ENCODE measurements at places on chromosomes 1 and 21.
A peak's percentile ranks its signal among the peaks of the same experiment; 100 is the strongest.

DNA sequence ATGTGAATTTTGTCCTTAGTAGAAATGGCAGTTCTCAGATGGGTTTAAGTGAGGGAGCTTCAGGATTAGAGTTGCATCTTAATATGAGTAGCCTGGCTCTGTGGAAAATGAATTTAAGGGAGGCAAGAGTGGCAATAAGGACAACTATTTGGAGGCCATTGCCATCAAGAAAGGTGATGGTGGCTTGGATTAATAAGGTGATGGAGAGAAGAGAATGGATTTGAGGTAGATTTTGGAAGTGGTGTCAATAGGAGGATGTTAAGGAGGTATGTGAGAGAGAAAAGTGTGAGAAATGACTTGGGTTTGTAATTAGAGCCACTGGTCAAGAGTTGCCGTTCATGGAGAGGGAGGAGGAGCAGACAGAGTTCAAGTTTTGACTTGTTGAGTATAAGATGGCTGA, 16.3 kb downstream of the CLIC4 start:
- DNase-seq: no peak

DNA sequence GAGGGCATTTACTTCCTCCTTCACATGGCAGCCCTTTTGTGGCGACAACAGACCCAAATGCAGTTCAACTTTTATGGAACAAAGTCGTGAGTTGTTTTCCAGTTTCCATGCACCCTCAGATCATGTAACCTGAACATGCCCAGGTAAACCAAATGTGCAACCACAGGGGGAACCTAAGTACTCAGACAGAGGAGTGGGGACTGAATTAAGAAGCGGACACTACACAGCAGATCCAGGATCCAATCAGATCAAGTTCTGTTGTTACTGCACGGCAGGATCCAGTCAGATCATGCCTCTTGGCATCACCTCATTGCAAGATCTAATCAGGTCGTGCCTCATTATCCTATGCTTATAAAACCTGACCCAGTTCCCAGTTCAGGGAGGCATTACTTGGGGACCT, 115.7 kb downstream of the MATN1 start:
- DNase-seq: no peak

GRCh38 chr1:156675210-156676113, 1.7 kb downstream of the NES start:
- no peak for DNase-seq

DNA sequence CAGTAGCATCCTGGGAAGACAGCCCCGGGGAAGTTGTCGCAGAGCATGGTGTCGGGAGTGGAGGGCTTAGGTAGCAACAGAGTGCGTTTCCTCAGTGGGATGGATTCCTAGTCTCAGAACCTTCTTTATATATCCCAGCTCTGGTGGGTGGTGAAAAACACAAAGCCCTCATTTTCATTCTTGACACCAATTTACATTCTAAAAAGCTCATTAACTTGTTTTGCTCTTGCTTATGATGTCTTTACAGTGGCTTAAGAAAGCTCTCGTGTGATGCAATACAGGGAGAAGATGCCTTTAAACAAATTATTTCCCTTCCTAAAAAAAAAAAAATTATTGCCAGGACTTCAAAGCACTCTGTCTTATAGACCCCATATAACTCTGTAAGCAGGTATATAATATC, at the start of gene KRTAP8-1:
KRTAP8-1 (minus strand) TSS at position 101 of the 400 bp plus-strand sequence; CDS start at position 47, 54 bp downstream.
- DNase-seq: no peak

DNA sequence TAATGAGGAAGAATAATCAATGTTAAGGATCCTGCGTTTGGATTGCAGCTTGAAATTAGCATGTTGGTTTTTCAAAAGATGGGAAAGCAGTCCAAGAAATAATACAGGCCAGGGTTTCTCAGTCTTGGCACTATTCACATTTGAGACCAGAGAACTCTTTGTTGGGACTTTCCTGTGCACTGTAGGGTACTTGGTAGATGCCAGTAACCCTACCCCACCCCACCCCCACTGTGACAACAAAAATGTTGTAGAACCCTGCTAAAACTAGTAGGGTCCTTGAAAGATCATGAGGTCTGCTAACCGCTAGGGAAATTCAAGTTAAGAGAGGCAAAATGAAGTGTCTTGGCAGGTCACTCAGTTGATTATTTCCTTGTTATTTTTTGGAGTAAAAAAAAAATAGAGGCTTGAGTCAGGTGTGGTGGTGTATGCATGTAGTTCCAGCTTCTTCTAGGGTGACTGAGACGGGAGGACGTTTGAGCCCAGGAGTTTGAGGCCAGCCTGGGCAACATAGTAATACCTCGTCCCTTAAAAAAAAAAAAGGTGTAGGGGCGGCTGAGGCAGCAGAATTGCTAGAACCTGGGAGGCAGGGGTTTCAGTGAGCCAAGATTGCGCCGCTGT, 53.3 kb downstream of the SPEN start:
- no peak for DNase-seq

DNA sequence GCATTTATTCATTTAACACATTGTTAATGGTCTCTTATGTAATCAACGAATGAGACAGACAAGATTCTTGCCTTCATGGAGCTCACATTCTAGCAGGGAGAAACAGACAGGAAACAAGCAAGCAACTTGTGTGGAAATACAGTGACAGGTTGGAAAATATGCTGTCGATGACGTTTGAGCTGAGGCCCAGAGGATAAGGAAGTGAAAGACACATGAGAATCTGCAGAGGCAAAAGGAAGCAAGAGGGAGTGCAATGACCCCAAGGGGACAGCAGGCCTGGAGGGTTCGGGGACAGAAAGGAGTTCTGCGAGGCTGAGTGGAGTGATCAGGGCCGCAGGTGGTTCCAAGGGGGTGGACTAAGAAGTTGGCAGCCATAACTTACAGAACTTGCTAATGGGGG, 60.6 kb upstream of the AKT3 start:
- no peak for DNase-seq

- DNase-seq: no peak
Measured at GRCh38 chr1:42981871-42982270, 23.2 kb upstream of the SLC2A1 start.

DNA sequence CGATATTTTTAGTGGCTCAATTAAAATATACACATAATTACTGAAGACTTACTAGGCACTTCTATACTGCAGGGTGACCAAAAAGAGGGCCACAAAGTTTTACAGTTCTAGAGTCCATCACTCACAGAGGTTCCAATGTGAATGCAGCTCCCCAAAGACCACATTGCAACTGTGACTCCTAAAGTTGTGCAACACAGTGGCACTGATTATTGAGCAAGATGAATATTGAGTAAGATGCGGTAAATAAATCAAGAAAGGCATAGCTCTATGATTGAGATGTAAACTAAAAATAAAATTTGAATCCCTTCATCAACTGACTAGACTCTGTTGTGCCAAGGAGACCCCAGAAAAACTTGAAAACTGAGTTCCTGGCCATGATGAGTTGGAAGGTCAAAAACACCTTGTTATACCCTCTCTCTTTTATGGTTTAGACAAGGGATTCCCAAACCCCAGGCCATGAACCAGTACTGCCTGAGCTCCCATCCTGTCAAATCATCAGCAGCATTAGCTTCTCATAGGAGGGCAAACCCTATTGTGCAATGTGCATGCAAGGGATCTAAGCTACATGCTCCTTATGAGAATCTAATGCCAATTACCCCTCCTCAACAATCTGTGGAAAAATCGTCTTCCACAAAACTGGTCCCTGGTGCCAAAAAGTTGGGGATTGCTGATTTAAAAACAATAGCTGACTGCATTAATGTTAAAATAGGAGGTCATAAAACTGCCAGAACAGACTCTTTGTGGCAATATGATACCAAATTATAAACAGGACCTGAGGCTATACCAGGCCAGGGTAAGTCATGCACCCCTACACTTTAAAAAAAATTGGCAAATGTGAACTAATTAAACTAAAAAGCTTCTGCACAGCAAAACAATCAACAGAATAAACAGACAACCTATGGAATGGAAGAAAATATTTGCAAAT, 94.3 kb downstream of the ADGRL4 start:
- DNase-seq: no peak

DNA sequence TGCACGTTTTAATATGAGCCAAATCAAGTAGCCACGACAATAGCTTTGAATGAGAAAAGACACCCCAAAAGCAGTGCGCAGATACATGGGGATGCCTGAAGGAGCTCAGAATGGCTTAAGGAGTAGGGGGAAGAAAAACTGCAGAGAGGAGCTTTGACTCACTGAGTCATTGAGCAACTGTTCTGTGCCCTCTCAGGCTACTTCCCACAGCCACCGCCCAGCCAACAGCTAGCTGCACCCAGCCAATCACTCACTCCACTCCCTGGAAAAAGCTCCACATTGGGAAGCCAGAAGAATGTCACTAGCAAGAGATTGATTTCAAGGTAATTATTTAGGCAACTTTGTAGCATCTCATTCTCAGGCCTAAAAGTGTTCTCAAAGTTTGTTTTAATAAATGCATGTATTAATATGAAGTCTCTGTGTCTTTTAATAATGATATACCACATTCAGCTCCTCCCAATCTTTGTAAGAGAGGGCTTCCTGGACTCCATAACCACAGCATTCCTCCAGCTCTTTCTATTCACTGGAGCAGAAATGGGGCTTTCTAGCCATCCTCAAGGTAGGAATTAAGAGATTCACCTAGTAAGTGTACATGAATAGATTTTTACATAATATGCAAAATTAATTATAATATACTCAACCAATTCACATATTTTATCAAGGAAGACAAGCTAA, 16.8 kb downstream of the DUSP10 start:
- DNase-seq: no peak

- no peak for DNase-seq
Measured at GRCh38 chr21:43355925-43356289, 71.0 kb downstream of the SIK1 start.

DNA sequence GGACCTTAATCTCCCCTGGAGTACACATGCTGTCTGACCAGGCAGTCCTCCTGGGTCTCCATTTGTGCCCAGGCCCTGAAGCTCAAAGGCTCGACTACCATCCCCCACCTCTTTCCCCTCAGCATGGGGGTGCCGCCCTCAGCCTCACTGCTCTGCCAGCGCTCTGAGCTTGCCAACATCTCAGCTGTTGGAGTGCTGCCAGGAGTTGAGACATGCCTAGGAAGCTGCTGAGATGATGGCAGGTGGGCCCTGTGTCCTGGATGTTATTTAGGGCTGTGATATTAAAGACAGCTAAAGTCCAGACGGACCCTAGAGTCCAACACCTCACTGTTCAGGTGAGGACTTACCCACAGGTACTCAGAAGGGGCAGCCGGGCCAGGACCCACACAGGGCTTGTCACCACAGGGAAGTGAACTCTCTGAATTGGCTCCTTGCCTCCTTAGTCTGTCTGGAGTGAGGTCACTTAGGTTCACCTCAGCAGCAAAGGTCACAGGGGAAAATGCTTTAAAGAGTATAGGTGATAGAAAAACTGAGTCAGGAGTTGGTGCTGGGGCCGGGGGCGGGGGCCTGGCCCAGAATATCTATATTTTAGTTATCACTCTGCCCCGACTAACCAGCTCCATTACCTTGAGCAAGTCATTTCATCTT, 19.7 kb upstream of the KCNC4 start:
- no peak for DNase-seq

DNA sequence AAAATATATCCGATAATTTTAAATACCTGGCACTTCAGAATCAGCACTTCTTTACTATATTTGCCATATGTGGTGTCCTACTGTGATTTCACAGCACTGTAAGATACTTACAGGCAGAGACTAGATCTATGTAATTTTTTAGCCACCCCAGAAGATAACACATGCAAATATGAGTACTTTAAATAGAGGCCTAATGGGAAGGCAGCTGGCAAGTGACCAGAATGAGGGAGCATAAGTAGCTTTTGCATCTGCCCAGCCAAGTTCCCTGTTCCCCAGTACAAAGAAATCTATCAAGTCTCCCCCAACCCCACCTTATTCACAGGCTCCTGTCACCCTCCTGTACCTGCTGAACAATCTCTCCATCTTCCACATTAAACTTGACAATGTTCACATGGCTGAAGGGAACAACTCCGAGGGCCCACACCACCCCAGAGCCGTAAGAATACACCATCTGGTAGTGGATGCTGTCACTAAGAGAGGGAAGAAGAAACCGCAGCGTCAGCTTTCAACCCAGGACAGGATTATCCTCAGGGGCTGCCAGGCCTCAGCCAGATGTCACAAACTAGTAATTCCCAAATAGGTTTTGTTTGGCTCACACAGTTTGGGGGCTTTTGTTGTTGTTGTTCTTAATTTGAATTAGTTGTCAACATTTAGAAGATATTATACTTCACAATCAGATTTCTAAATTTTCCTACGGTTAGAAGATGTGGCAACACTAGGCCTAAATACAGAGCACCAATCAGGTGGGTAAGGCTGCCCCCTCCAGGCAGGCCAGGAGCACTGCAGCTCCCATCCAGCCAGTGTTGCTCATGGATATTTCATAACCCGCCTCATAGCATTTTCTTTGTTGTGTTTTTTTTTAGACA, 10.4 kb downstream of the EMC1 start:
- DNase-seq: peak; percentile 65

DNA sequence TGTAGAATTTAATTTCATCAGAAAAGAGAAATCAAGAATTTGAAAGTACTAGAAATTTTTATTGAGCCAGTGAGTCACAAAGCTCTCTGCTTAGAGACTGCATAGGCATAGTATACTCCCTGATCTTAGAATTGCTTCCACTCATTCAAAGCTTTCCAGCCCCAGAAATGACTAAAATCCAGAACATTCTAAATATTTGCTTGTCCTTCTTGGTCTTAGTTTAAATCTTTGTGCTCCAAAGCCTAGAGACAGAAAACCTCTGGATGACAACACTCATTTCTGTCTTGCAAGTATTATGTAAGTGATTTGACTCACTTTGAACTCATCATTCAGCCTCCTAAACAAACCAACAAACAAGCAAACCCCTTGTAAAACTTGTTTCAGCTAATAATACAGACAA, 74.2 kb downstream of the PTPRC start:
- no peak for DNase-seq

DNA sequence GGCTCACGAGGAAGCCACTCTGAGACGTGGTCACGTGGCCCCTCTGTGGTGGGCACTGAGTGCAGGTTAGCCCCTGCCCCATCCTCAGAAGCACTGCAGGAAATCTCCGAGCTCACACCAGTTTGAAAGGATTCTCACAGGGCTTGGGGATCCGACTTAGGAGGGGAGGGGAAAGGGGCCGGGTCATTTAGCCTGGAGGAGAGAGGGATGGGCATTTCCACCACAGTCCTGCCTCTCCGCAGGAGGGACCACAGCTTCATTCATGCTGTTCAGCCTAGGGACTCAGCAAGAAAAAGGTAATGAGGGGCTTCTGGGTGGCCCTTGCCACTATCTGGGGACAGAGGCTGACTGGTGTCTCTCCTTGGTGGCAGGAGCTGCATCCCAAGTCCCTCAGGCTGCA, 126.5 kb downstream of the NPHP4 start:
- DNase-seq: no peak

DNA sequence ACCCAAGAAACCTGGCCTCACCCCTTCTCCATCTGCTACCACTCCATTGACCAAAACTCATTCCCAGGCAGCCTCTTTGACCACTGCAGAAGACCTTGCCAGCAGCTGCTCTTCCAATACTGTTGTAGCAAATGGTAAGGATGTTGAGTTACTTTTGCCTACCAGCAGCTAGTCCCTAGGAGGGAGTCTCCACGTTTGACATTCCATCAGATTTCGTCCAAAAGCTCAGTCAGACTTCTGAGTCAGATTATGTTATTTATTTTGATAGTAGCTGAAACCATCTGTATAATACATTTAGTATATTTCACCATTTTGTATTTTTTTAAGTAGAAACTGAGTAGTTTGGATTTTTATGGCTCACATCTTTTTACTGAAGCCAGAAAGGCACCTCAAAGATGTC, 51.5 kb upstream of the WNT2B start:
- no peak for DNase-seq

GRCh38 chr1:207470927-207471326, 16.8 kb downstream of the CR2 start:
- DNase-seq: peak; percentile 28

Measured in CD4-positive, alpha-beta memory T cell (primary cell).